ENCODE measurements at places on chromosomes 12 and 14.
A peak's percentile ranks its signal among the peaks of the same experiment; 100 is the strongest.

DNA sequence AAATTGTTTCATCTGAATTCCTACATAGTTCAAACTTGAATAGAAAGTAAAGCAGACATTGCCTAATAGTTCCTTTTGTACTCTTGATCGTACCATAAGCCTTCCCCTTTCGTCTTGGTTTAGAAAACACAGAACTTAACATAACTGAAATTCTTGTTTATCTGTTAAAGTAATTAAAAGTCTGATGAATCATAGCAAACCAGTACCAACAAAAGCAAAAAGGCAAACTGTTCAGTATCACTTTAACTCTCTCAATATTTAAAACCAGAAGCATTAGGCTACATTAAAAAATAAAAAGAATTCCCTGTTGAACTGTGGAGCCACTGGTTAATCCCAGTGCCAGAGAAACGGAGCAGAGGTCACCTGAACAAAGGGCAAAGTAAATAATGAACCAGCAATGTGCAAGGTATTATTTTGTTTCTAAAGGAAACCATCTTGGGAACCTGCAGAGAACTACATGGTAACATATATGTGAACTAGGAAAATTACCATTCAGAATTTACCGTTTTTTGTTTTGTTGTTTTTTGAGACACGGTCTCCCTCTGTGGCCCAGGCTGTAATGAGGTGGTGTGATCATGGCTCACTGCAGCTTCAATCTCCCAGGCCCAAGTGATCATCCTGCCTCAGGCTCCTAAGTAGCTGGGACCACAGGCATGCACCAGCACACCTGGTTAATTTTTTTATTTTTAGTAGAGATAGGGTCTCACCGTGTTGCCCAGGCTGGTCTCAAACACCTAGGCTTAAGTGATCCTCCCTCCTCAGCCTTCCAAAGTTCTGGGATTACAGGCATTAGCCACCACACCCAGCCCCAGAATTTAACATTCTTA lies 17.1 kb upstream of the HIGD1C start:
- H3K27me3 ChIP-seq: no peaks in the 10 kb centered on the region
- H3K36me3 ChIP-seq: peaks cover 41% of the 10 kb centered on the region
- no peak for DNase-seq
- H3K4me1 ChIP-seq: peaks cover 21% of the 10 kb centered on the region

DNA sequence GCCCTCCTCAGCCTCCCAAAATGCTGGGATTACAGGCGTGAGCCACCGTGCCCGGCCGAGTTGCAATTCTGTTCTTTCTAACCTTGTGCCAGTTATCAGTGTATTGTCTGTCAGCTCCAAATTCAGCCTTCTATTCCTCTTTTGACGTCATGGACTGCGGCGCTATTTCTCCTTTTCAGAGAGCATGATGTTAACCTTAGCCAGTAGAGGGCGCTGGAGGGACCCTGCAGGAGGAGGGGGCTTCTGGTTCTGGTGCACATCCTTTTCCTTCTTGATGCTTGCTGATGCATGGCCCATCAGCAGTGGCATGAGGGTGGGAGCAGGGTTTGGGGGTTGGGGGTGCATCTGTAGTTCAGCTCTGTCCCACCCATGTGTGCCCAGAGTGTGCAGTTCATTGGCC lies 179.3 kb upstream of the RMST start:
- H3K4me1 ChIP-seq: no peaks in the 10 kb centered on the region
- peaks cover 1% of the 10 kb centered on the region for H3K36me3 ChIP-seq
- H3K27ac ChIP-seq: no peak overlapping the region
- no peak for DNase-seq
- H3K27me3 ChIP-seq: peaks cover 5% of the 10 kb centered on the region
- H3K4me3 ChIP-seq: no peak overlapping the region

GRCh38 chr12:52041695-52042123 lies 9.5 kb upstream of the NR4A1 start:
- H3K27me3 ChIP-seq: no peaks in the 10 kb centered on the region
- no peaks in the 10 kb centered on the region for H3K36me3 ChIP-seq
- H3K4me3 ChIP-seq: peak overlapping the region; percentile 81
- DNase-seq: no peak
- peaks cover 29% of the 10 kb centered on the region for H3K4me1 ChIP-seq

- DNase-seq: peak; percentile 73
- no peaks in the 10 kb centered on the region for H3K36me3 ChIP-seq
- H3K27me3 ChIP-seq: peaks cover 20% of the 10 kb centered on the region
- H3K4me3 ChIP-seq: peak within 1 kb of the TSS; percentile 98
- H3K4me1 ChIP-seq: peaks cover 16% of the 10 kb centered on the region
Observed at GRCh38 chr12:48183091-48183875, at the start of gene CCDC184. Gene CCDC184, plus strand, starts transcription at chr12:48183644. Its CDS starts 479 bp downstream, at chr12:48184123.

DNA sequence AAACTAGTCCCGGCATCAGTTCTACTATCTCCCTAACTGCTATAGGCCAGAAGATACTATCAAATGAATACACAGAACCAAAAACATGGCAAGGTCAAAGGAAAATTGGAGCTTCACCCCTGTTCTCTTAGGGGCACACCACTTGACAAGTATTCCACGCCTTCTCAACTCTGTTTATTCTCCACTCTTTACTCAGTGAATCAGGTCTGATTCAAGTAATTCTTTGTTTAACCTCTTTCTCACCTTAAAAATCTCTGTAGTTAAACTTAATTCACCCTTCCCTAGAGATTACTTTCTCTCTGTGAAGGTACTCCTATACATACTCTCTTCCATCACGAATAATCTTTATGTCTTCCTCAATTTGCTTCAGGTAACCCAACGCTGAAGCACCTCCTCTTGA lies 248.9 kb downstream of the MED13L start:
- no peak overlapping the region for H3K27ac ChIP-seq
- peaks cover 25% of the 10 kb centered on the region for H3K4me1 ChIP-seq
- peaks cover 16% of the 10 kb centered on the region for H3K36me3 ChIP-seq
- H3K27me3 ChIP-seq: no peaks in the 10 kb centered on the region
- no peak overlapping the region for H3K4me3 ChIP-seq
